Hematopoietic multipotent progenitor cell treated with erythropoietin and hydrocortisone succinate and interleukin-3 and kit ligand, for 15 days (in vitro differentiated cells): ENCODE measurements at places on chromosomes 12 and 14.

DNA sequence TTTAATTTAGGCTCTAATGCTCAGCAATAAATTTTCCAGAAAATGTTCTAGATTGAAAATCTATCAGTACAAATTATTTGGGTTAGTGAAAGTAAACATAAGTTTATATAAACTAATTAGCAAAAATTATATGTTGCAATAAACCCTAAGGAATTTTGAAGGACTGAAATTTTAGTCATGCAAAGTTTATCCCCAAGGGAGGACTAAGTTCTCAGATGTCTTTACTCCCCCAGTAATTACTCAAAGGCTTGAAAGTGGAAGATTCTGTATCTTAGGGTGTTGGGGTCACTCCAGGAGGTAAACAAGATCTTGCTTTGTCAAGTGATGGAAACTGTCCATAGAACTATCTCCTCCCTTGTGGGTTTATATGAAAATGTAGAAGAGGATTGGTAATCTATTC, 183.7 kb downstream of the AKAP6 start:
- no peak for DNase-seq

GRCh38 chr12:28290262-28290661, 100.0 kb downstream of the CCDC91 start:
- DNase-seq: no peak

GRCh38 chr14:51576117-51576430, 75.6 kb upstream of the FRMD6 start:
- no peak for DNase-seq

GRCh38 chr12:131737150-131737827, 26.4 kb downstream of the SFSWAP start:
- DNase-seq: no peak

- no peak for DNase-seq
Measured at GRCh38 chr12:11578461-11578993, 70.9 kb upstream of the ETV6 start.
